ENCODE measurements at places on chromosomes 4 and X.

DNA sequence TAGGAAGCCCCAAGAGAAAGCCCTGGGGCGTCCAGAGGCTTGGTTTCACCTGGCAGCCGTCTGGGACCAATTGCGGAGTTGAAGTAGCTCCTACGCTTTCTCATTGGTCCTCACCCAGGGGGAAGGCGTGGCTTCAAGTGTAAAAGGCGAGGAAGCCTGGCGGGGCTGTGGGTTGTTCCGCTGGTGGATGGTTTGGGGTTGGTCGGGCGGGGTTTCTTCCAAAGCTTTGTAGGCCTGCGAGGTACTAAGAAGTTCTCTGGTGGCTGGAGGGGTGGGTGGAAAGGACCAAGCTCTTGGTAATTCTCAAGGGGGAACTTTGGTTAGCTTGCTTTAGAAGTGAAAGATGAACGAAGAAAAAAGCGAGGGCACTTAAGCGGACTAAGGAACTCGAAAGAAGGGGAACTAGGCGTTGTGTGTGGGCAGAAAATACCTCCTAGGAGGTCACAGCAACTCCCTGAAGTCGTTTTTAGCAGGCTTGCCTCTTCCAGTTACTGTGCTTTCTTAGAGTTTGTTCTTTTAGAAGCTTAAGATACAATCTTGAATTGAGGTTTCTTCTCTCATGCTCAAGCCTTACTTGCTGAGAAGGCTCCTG, 36.6 kb downstream of the CCNG2 start:
- no peak for DNase-seq

DNA sequence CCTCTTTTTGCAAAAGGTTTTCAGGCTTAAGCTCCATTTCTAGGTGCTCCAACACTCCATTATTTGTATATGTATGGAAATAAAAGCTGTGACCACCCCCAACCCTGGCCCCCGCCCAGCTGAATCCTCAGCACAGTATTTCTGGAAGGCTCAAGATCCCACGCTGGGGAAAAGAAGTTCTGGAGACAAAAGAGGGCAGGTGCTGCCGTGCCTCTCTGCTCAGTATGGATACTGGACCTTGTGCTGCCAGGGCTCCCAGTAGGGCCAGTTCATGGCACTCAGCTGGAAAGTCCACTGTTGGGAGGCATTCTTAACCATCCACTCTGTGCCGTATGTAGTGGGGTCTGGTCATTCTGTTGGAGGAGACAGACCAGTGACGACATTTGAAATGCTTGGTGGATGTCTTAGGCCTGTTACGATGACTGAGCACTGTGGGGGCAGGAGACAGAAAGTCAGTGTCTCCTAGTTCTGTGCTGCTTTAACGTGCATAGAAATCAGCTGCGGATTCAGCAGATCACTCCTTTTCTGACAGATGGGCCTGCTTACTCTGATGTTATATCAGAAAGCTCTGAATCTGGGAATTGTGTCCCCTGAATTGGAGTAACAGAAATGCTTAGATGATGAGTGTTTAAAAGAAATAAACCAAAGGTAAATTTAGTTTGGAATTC, 48.4 kb upstream of the MSANTD1 start:
- DNase-seq = no peak

GRCh38 chr4:79907001-79907400, 166.0 kb downstream of the ANTXR2 start:
- no peak for DNase-seq

- no peak for DNase-seq
Observed at GRCh38 chr4:153705743-153706468, 21.8 kb downstream of the TLR2 start.

GRCh38 chrX:48474127-48474526, 1.9 kb upstream of the FTSJ1 start:
- no peak for DNase-seq

- no peak for DNase-seq
Observed at GRCh38 chrX:46576458-46576857, 2.9 kb downstream of the CHST7 start.

- DNase-seq = no peak
Observed at GRCh38 chrX:20715176-20715575, 448.5 kb upstream of the RPS6KA3 start.

- DNase-seq = no peak
Observed at GRCh38 chrX:129754056-129755024, 15.6 kb downstream of the XPNPEP2 start.

GRCh38 chrX:23727206-23727605, 15.9 kb downstream of the ACOT9 start:
- DNase-seq = no peak

DNA sequence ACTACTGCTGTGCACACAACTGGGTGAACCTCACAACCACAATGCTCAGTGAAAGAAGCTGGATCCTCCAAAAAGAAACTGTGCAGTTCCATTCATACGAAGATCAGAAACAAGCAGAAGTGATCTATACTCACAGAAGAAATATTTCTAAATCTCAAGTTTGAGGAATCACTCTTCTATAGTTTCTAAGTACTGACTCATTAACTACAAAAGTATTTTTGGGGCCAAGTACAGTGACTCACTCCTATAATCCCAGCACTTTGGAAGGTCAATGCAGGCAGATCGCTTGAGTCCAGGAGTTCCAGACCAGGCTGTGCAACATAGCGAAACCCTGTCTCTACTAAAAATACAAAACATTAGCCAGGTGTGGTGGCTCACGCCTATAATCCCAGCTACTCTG, 51.3 kb upstream of the RELL1 start:
- no peak for DNase-seq

GRCh38 chr4:110058677-110059076, 139.7 kb downstream of the ELOVL6 start:
- DNase-seq = no peak

- peak; percentile 3 for DNase-seq
Observed at GRCh38 chr4:122602277-122603142, 18.4 kb downstream of the IL21 start.

DNA sequence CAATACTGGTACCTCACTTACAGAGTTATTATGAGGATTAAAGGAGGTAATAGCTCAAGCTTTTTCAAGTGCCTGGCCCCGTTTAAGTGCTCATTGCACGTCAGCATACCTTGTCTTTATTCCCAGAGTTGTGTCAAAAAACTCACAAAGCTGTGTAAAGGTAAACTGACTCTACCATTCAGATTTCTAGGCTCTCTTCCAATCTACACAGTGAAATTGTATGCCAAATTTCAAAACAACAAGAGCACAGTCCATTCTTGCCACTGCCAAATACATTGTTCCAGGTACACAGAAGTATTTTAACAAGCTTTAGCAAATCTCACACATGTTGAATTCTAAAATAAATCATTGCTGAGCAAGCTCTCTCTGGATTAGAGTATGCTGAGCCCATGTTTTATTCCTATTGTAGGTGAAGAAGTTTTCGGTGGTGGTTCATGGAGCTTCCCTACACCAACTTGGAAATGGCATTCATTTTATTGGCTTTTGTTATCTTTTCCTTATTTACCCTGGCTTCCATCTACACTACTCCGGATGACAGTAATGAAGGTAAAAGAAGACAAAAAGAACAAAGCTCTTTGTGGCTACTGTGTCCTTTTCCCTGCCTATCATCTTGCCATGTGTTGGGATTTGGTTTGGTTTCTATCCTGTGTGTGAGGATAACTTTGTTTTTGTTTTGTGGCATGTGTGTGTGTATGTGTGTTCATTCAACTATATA, 16.2 kb downstream of the SMIM31 start:
- no peak for DNase-seq

GRCh38 chr4:45741897-45742296, 382.0 kb downstream of the GABRG1 start:
- no peak for DNase-seq

GRCh38 chr4:110867251-110867960, 244.5 kb upstream of the PITX2 start:
- no peak for DNase-seq

DNA sequence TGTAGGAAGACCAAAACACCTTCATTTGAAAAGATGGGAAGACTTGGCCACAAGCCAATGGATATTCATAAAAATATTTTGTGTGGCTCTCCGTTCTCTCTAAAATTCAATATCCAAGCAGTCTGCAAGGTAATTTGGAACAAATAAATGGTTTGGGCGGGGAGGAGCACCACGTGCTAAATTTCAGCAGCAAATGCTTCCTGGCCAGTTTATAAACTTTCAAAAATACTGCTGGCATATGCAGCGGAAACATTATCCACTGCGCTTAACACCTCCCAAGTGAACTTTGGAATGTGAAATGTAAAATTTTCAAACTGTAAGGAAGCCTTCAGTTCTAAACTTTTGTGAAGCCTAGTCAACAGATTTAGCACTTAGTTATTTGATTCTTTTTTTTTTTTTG, 191.0 kb downstream of the NSUN7 start:
- DNase-seq = no peak

GRCh38 chr4:5079581-5079980, 28.3 kb downstream of the STK32B start:
- no peak for DNase-seq

DNA sequence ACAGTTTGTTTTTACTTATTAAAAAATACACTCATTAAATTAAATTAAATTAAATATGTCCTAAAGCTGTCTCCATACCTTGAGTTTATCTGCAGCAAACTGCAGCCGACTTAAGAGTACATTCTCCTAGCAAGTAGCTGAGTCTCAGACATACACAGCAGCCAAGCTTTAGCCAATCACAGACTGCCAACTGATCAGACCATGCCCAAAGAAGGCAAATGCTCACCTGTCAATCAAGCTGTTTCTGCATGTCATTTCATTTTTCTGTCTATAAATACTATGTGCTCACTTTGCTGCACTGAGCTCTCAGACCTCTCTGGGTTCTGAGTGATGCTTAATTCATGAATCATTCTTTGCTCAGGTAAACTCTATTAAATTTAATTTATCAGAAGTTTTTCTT, 280.9 kb upstream of the EPHA5 start:
- no peak for DNase-seq

- DNase-seq = no peak
Observed at GRCh38 chr4:56424697-56425514, 10.5 kb downstream of the PPAT start.

DNA sequence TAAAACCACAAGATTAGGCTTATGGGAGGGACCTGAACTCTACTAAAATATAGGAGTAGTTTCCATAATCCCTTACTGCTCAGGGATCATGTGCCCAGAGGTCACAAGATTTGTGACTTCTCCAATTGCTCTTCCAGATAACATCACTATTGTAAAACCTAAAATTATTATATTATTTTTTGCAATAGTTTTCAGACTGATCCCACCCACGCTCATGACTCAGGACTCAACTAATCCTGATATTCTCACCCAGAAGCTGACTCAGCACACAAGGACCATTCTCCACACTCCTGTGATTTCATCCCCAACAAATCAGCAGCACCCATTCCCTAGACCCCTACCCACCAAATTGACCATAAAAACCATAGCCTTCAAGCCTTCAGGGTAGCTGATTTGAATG, 24.0 kb upstream of the RPL34 start:
- DNase-seq = no peak

GRCh38 chr4:48141048-48141447, 7.0 kb upstream of the TXK start:
- DNase-seq = peak; percentile 25

DNA sequence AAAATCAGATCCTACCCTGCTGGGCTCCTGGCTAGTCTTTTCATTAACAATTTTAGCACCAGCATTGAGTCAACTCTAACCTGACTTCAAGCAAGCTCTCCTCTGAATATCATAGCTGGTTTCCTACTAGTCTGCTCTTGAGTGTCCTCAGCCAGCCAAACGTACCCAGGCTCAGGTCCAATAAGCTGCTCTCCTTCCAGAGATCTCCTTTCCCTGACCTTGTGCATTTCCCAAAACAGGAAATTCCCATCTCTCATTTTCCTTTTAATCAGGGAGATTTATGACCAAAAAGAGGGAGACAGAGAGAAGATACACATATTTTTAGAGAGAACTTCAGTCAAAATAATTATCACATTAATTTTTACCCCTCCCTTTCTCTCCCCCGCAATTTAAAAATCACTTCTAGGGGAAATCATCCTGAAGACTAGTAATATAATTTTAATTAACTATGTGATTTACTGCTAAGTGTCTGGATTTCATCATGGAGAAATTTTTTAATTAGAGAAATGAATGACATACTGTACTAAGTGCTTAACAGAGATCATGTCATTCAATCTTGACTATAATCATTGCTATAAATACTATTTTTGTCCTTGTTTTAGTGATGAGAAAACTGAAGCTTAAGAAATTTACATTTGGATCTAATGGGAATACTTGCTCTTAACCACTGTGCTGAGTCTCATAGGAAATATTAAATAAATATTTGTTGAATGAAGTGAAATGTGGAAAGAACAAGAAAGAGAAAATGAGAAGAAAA, 421.7 kb upstream of the INTU start:
- DNase-seq = no peak

DNA sequence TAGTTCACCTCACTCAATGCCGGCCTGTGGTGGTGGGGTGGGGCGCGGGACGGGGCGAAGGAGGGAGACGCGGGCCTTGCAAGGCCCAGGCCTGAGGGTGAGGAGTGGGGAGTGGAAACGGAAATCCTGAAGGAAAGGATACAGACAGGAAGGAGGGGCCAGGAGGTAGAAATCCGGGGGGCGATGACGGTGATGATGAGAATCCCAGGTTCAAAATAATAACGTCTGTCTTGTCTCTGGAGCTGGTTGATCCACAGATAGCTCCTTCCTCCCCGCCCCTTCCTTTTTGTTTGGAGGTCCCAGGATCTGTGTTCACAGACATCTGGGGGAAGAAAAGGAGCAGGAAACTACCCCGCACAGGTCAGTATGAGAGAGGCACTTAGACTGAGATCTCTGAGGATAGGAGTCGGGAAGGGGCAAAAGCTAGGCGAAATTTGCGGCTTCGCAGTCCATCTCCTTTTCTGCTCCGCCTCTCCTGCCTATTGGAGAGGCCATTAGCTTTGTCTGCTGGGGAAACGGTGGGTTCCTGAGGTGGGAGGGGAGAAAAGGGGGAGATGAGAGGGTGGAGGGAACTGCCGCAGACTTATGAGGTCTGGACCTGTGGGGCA, 746 bp downstream of the TCEAL7 start:
- no peak for DNase-seq

All from AG09319 (cell line).